Transverse colon (tissue), 4 donors: ENCODE measurements at places on chromosomes 13 and 19. TPM values are rescaled to one million over a fixed set of nuclear protein-coding genes. Genes with fewer than 3 reads are reported as not detected.
A peak's percentile ranks its signal among the peaks of the same experiment; 100 is the strongest.

The C19orf18 gene
- not detected for total RNA-seq

The SSC5D gene
- 3.5 TPM for total RNA-seq

The ZNF555 gene
- total RNA-seq = 2.6 TPM

GRCh38 chr13:110869805-110870706 is 44.8 kb downstream of the ANKRD10 start:
- DNase-seq = peak; percentile 74

The LGALS14 gene
- not detected for total RNA-seq

The ZNF560 gene
- not detected for total RNA-seq

The IZUMO2 gene
- not detected for total RNA-seq

DNA sequence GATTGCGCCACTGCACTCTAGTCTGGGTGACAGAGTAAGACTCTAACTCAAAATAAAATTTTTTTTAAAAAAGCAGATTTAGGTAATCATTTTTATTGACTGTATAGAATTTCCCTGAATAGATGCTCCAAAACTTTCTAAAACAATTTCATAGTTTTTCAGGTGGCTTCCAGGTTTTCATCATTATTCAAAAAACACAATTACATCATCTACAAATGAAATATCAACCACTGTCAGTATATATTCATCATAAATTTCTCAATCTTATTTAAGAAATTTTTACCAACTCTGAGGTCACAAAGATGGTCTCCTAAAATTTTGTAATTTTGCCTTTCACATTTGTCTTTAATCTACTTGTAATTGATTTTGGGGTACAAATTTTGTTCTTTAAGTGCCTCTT is 48.1 kb downstream of the ZC3H13 start:
- DNase-seq = no peak

The DHDH gene
- total RNA-seq = not detected

DNA sequence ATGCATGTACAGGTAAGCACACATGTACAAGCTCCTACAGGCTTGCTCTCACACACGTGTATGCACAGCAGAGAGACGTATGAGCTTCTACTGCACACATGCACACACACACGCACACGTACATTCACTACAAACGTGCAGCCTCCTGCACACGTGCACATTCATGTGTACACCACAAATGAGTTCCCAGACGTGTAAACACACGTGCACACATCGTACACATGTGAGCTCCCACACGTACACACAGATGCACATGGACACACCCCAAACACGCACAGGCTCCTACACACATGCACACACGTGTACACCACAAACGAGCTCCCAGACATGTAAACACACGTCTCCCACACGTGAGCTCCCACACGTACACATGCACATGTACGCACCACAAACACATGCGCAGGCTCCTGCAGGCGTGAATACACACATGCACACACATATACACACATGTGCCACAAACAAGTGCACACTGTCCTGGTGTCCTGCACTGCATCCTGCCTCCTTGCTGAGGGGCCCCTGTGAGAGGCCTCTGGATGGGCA is 83.7 kb upstream of the MCF2L start:
- DNase-seq = no peak

The ZNF540 gene
- total RNA-seq = not detected

DNA sequence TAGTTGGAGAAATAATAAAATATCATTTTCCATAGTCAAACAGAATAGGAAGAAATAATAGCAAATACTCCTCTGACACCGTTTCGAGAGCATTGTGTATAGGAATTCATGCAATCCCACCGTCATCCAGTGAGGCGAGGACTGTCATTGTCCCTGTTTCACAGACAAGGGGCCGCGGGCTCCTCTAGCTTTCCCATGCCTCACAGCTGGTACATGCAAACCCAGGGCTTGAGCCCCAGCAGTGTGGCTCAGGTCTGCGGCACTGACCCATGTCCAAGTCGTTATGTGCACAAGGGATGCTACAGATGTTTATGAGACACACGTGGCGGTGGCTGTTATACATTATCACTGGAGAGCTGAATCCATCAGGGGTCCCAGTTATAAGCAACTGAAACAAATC is 18.5 kb upstream of the ATP11A start:
- DNase-seq = no peak

DNA sequence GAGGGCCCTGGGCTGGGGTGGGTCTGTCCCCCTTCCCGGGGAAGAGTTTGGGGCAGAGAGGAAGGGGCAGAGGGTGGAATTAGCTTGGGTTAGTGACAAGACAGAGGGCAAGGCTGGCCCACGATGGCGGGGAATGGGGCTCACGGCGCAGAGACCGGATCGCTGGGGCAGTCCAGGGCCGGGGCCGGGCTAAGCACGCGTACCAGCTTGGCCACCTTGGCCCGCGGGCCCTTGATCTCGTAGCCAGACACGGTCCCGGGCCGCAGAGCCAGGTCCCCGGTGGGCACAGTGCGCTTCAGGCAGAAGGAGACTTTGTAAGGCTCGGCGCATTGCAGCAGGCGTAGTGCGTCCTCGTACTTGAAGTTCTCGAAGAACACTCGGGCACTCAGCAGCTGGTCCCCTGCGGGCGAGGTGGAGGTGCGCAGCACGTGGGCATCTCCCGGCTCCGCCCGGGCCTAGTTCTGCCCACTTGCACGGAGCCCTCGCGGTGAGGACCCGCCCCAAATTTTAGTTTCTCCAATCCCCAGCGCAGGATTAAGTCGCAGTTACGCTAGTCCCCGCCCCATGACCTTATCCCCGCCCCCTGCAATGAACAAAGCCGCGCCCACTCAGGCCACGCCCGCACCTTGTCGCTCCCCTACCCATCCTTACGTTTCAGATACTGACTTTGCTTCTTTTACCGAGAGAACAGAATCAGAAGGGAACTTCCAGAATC is 8.6 kb upstream of the HIPK4 start:
- peak; percentile 46 for DNase-seq

The CC2D1A gene
- 240 TPM for total RNA-seq

GRCh38 chr13:113432506-113433270 is 20.6 kb downstream of the ADPRHL1 start:
- no peak for DNase-seq

- DNase-seq = no peak
These were observed 29.8 kb downstream of the ARHGAP35 start for GRCh38 chr19:46890423-46891170.

- no peak for DNase-seq
These were observed 1792.7 kb upstream of the MIR17HG start for GRCh38 chr13:89554801-89555200.
